Right ventricle myocardium inferior (tissue), 1 donor: ENCODE measurements at places on chromosomes 2 and 18. TPM values are rescaled to one million over a fixed set of nuclear protein-coding genes. Genes with fewer than 3 reads are reported as not detected.

GRCh38 chr2:223915071-223915470 lies 30.1 kb downstream of the WDFY1 start:
- DNase-seq: no peak

Gene ST6GAL2
- 0.38 TPM for total RNA-seq

- DNase-seq: no peak
Measured at GRCh38 chr18:67783196-67783946, 266.9 kb upstream of the DSEL start.

- no peak for DNase-seq
Measured at GRCh38 chr18:36950282-36950681, 121.4 kb downstream of the KIAA1328 start.

- DNase-seq: no peak
Measured at GRCh38 chr2:58907644-58908043, 666.5 kb upstream of the FANCL start.

- no peak for DNase-seq
Measured at GRCh38 chr2:219434468-219434717, 250 bp upstream of the SPEG start.
